ENCODE measurements at places on chromosomes 7 and 10.

- no peak for DNase-seq
These were observed 223.5 kb upstream of the PHYHIPL start for GRCh38 chr10:58952747-58953466.

GRCh38 chr10:121188005-121188404 is 336.8 kb downstream of the WDR11 start:
- no peak for DNase-seq

GRCh38 chr7:8134089-8134733 is 127.8 kb downstream of the ICA1 start:
- DNase-seq: no peak

DNA sequence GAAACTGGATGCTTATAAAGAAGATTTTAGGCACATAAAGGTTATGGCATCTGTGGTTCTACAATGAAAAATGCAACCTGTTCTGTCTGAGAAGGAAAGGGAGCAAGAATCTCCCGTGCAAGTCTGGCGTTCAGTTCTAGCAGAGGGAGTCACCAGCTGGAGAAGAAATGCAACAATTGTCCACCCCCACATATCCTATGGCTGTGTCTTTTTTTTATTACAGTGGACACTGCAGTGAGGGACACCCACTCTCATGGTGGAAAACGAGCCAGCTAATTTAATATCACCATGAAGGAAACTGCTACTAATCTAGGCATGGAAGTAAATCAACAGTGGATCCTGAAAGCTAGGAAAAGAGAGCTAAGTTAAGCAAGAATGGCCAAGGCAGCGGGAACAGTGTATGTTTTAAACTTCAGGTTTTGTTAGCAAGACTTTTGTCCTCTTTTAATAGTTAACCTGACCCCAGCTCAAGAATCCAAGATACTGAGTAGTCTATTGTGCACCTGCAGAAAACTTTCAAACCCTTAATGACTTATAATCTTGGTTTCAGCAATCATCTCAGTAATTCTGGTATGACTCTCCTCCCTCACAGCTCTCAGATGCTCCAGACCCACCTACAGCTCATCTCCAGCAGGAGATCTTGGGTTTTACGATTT is 149.3 kb downstream of the FGFR2 start:
- no peak for DNase-seq

GRCh38 chr7:71457846-71458590 is 326.1 kb downstream of the GALNT17 start:
- DNase-seq: no peak

DNA sequence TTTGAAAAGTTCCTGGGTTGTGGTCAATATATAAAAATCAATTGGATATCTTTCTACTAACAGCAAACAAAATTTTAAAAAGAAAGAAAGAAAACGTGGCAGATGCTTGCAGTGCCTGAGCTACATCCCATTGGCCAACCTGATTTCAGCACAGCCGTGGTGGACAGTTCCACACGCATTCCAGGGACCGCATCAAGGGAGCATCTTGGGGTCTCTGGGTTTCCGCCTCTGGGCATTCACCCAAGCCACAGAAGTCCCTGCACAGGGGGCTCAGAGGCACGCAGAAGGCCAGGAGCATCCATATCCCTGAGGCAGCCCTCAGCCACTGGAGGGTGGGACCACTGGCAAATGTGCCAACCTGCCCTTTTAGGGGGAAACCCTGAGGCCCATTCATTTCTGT is 254.5 kb upstream of the RNF32 start:
- no peak for DNase-seq

DNA sequence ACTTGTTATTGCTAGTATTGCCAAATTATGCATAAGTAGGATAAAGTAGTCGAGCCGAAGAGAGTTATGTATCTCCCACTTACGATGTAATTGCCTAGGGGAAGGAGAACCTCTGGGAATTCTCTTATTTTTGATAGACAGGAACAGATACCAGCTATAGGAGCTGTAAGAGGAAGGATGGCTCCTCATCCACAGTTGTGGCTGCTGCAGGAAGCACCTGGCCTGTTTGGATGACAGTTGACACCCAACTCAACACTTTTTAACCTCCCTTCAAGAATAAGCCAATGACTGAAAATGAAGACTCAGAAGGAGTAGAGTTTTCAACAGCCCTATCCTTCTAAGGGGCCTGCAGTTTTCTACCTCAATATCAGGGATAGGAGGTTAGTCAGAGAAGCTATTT is 6.3 kb downstream of the DYDC1 start:
- no peak for DNase-seq

- no peak for DNase-seq
These were observed 34.8 kb upstream of the TNPO3 start for GRCh38 chr7:129089521-129090212.

- no peak for DNase-seq
These were observed 10.5 kb upstream of the EDRF1 start for GRCh38 chr10:125708971-125709503.

- DNase-seq: no peak
These were observed 85.4 kb downstream of the CDK6 start for GRCh38 chr7:92750946-92751345.

- no peak for DNase-seq
These were observed 928 bp downstream of the COMTD1 start for GRCh38 chr10:75234683-75235374.

DNA sequence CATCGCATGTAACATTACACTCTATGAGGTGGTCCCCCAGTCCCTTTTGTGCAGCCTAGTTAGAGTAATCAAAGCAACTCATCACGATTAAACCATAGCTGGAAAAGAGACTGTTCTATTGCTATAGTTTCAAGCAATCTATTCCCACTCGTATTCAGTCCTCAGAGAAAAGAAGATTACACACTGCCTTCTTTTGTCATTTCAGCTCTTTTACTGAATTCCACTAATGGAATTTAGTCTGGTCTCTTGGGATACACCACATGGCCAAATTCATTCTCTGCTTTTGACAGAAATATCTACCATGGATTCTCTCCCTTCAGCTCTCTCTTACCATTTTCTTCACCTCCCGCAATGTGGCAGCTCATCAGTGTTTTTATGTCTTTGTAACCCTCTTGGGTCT is 108.9 kb upstream of the HDAC9 start:
- DNase-seq: no peak

DNA sequence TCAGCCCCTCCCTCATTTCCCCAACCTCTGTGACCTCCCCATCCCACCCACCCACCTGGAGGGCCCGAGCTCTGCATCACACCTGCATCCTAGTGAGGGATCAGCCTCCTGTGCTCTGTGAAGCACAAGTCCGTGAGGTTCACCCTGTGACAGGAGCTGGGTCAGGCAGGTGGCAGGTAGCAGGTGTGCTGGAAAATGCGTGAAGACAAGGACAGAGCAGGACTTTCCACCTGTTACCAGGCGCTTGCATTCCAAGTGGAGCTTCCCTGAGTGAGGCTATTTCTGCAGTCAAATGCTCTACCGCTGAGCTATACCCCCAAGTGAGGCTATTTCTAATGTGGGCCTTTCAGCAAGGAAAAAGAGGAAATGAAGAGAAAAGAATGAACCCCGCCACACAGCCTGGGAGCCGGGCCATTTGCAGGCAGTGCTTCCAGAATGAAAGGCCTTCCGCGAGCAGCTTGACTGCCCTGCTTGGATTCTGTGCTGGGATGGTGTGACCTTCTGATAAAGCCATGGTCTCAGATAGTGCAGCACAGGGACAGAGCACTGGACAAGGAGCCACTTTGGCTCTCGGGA is 13.3 kb upstream of the CPXM2 start:
- DNase-seq: peak; percentile 45

GRCh38 chr7:18859318-18859717 is 258.1 kb downstream of the TWIST1 start:
- no peak for DNase-seq

- no peak for DNase-seq
These were observed 163.7 kb downstream of the SRPK2 start for GRCh38 chr7:105224884-105225651.

- peak; percentile 70 for DNase-seq
These were observed at the start of gene DENND2A for GRCh38 chr7:140640727-140641523. Gene DENND2A, minus strand, starts transcription at chr7:140640813. Its CDS starts 38,416 bp downstream, at chr7:140602397.

GRCh38 chr10:90484518-90484917 is 373.3 kb downstream of the HTR7 start:
- DNase-seq: no peak

- no peak for DNase-seq
These were observed 75.4 kb downstream of the EGFR start for GRCh38 chr7:55094092-55094690.

GRCh38 chr10:84344526-84344925 is 16.1 kb downstream of the CCSER2 start:
- DNase-seq: no peak

GRCh38 chr7:31440511-31440910 is 73.4 kb upstream of the ITPRID1 start:
- no peak for DNase-seq

- DNase-seq: no peak
These were observed 262.6 kb downstream of the CSTF2T start for GRCh38 chr10:51436805-51437204.

- no peak for DNase-seq
These were observed 2.5 kb downstream of the CYREN start for GRCh38 chr7:135168001-135168400.

DNA sequence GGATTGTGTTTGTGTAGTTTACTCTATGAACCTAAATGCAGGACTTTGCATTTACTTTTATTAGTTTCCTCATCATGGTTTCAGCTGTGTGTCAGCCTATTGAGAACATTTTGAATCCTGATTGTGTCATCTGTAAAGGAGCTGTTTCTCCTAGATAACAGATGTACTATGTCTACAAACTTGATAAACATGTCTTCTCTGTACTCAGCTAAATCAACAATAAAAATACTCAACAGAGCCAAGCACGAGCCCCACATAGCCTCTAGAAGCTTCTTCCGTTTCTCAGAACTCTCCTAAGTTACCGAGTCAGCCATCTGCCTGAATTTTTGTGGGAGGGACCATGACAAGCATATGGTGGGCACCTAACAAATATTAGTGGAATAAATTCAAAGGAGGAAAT is 234.7 kb downstream of the SKAP2 start:
- DNase-seq: no peak

- no peak for DNase-seq
These were observed 17.7 kb downstream of the NPY start for GRCh38 chr7:24301703-24302102.

GRCh38 chr10:3745521-3745920 is 39.5 kb downstream of the KLF6 start:
- DNase-seq: no peak

- no peak for DNase-seq
These were observed 53.8 kb upstream of the INHBA start for GRCh38 chr7:41756650-41757182.

GRCh38 chr10:94105226-94105625 is 111.5 kb downstream of the PLCE1 start:
- no peak for DNase-seq

GRCh38 chr7:90723233-90723632 is 127.1 kb downstream of the CDK14 start:
- no peak for DNase-seq

- no peak for DNase-seq
These were observed 14.8 kb downstream of the TSPAN14 start for GRCh38 chr10:80468806-80469421.

DNA sequence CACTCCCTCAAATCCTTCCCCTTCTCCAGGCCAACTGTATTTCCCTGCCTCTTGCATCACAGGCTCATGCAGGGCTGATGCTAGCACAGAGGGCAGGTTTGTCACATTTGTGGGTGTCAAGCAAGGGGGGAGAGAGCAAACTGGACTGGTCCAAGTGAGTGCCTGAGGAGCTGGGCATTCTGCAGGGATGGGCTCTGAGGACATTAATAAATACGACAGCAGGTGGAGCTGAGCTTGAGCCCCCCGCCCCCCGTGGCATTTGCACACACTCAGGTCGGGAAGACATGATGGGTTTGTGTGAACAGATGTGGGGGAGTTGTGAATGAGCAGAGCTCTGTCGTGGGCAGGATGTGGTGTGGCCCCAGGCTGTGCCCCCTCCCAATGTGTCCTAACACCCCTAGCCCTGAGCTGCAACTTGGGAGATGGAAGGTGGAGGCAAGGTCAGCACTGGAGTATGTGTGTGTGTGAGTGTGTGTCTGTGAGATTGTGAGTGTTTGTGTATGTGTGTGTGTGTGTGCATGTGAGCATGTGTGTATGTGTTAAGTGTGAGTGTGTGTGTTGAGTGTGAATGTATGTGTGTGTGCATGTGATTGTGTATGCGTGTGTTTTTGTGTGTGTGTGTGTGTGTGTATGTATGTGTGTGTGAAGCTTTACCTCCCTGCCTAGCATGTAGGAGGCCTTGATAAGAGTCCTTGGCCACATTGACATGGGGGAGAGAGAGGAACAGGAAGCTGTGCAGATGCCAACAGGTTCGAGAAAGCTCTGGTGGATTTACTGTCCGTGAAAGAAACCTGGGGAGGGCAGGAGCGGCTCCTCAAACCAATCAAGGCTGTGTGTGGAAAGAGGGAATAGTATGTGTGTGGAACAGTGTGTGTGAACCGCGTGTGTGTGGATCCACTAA is 9.1 kb downstream of the RASSF4 start:
- no peak for DNase-seq

DNA sequence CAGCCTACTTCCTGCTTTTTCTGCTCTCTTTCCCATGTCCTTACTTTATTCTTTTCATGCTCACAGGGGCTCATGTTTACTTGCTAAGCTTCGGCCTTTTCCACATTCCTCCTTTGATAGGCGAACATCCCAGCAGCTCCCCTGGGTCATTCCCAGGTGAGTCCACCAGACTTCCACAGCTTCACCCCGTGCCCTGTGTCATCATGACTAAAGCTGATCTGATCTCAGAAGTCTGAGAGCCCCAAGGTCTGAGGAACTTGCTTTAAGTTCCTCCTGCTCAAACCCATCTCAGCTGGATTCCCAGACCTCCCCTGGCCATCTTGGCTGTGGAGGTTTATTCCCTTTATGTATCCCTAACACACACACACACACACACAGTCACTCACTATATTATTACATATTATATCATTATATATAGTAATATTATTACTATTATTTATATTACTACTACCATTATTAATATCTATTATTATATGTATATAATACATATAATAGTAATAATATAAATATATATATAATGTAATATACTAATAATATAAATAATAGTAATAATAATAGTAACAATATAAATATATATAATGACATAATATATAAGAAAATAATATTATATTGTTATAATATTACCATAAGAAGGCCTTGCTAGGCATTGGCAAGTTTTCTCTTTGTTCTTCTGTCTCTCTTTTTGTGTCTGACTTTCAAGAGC is 295.9 kb downstream of the PTEN start:
- no peak for DNase-seq

- DNase-seq: no peak
These were observed 16.2 kb upstream of the EPHB6 start for GRCh38 chr7:142838461-142839213.

GRCh38 chr7:94975336-94975735 is 67.9 kb downstream of the PPP1R9A start:
- no peak for DNase-seq

GRCh38 chr10:91206837-91207474 is 13.5 kb upstream of the PCGF5 start:
- DNase-seq: no peak

GRCh38 chr10:118723466-118723865 is 31.3 kb downstream of the CACUL1 start:
- DNase-seq: no peak

DNA sequence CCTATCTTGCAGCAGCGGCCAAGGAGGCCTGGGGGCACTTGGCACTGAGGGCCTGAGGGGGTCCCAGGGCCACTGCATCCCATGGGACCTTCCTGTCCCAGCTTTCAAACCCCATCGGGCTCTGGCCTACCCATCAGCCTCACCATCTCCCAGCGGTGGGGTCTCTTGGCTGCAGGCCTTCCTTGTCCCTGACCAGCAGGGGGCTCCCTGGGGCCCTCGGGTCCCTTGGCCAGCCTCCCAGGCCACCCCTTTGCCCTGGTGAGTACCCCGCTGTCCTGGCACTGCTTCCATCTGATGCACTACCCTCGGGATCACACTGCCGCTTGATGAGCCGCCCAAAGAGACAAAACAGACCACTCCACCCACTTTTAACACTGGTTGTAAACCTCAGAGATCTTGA is 43.5 kb downstream of the YKT6 start:
- DNase-seq: no peak

Data from dorsolateral prefrontal cortex (tissue), 122 donors.